ENCODE measurements at places on chromosomes 4 and X.

DNA sequence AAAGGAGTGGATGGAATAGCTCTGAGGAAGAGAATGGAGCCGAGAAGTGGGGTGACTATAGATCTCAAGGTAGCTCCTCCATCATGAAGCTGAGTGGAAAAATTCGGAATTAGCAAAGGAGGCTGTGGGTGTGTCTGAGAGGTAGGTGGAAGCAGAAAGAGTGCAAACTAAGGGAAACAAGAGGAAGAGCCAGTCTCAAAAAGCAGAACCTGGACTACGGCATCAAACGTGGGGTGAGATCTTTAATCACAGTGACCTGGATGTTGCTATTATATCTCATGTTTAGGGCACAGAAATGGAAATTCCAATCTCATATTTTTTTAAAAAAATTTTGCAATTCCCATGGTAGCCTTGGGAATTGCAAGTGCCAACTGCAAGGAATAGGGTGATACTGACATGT, 162.5 kb upstream of the RASGEF1B start:
- no peak for DNase-seq

DNA sequence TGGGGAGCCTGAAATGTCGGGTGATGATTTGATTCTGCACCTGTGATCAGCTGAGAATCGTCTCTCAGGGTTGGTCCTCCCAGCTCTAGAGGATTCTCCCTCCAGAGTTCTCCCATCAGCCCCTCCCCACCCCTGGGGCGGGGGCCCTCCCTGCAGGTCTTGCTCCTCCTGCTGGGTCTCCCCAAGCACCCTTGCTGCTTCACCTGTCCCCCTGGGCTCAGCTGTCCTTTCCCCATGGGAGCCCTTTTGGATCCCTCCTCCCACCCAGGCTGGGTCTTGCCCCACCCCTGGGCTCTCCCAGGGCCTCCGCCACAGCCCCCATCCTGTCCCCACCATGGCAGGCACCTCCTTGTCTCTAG, 22.2 kb downstream of the PSAPL1 start:
- no peak for DNase-seq

GRCh38 chr4:86036736-86037135, 323.1 kb downstream of the MAPK10 start:
- DNase-seq, result no peak

- DNase-seq, result no peak
Observed at GRCh38 chrX:29257521-29257920, 670.3 kb downstream of the IL1RAPL1 start.

DNA sequence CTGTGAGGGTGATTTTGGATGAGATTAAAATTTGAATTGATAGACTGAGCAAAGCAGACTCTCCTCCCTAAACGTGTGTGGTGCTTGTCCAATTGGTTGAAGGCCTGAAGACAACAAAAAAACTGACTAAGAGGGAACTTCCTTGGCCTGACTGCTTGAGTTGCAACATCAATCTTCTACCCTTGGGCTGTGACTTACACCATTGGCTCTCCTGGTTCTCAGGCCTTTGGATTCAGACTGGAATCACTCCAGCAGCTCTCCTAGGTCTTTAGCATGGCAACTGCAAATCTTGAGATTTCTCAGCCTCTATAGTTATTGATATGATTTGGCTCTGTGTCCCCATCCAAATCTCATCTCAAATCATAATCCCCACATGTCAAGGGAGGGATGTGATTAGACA, 49.7 kb upstream of the IGFBP7 start:
- no peak for DNase-seq

DNA sequence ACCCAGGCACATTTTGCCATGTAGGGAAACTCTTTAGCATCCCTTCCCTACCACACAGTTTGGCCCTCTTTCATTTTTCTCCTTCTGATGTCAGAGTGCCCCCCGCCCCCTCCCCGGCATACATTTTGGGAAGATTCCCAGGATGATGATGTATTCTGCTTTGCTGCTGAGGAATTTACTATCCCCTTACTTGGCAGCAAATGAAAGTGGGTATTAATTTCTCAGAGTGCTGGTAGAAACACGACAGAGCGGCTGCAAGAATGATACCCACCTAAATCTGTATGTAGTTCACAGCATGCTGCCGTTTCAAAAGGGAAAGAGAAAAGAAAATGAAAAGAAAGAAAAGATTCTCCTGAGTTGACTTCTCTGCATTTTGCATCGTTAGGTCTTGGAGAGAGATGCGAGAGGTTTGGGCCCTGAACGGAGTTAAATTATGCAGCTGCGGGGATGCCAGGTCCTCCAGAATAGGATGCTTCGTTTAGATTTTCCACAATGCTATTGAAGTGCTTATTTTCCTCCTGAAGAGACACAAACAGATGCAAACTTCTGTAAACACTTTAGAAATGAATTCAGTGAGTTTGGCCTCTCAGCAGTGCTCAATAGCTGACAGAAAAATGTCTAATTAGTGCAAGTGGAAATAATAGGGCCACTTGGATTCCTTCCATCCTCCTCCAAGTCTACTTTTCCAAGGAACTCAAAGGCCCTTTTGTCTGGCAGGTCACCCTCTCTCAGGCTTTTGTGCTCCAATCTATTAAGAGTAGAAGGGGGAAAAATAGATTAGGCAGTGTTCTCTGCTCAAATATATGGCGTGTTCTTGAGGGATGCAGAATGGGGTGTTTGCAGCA, 106.2 kb downstream of the ALPK1 start:
- DNase-seq, result no peak

Measured in vagina (tissue), 2 donors.